ENCODE measurements at places on chromosomes 13 and 19. TPM values are rescaled to one million over a fixed set of nuclear protein-coding genes. Genes with fewer than 3 reads are reported as not detected.

- peak; percentile 94 for ATAC-seq
Measured at GRCh38 chr13:100588331-100589177, at the start of gene GGACT. TSS of gene GGACT (minus strand) at chr13:100588789. CDS start at chr13:100532591, 56,198 bp downstream.

DNA sequence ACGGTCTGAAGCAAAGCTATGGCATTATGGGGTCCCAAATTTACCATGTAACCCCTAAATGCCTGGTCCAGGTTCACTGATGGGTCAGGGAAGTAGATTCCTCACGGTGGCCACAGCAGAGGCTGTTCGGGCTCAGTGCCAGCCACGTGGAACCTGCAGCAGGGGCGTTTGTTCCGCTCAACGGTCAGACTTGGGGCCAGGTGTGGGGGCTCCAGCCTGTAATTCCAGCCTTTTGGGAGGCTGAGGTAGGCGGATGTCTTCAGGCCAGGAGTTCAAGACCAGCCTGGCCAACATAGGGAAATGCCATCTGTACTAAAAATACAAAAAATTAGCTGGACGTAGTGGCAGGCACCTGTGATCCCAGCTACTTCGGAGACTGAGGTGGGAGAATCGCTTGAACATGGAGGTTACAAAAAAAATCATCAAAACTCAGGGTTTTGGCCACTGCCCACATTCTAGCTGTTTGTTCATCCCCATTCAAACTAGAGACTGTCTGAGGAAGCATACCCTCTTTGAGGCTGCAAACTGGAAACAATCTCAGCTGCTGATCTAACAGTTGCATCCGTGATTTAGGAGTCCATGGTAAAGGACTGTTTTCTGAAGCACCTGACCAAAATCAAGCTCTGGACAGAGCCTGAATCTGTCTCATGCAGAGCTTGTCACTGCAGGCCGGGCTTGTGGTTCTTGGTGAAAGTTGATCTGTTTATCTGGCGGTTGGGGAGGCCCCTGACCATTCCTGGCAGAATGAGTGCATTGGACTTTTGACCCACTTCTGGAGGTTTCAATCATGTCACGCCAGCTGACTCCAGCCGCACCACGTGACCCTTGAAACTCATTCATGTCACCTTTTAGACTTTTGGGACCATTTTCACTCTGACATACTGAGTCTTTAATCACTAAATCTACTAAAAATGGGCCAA lies 30.2 kb upstream of the ZNF331 start:
- ATAC-seq, result no peak

DNA sequence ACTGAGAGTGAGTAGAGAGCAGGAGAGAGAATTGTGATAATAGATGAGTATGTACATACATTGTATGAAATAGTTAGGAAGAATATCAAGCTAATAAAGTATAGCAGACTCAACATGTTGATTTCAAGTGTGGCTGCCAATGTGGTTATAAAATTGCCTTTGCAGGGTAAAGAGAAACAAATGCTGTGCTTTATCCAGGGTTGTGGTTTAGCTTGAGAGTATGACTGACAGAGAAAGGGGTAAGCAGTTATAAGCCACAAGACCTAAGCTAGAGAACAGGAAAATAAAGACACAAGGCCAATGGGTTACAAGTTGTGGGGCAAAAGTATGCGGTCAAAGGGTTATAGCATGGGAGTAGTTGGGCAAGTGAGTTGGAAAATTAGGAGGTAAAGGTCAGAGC lies 1217.5 kb downstream of the DIAPH3 start:
- no peak for ATAC-seq

GRCh38 chr19:44814517-44814916 lies 5.6 kb downstream of the BCAM start:
- ATAC-seq, result no peak

DNA sequence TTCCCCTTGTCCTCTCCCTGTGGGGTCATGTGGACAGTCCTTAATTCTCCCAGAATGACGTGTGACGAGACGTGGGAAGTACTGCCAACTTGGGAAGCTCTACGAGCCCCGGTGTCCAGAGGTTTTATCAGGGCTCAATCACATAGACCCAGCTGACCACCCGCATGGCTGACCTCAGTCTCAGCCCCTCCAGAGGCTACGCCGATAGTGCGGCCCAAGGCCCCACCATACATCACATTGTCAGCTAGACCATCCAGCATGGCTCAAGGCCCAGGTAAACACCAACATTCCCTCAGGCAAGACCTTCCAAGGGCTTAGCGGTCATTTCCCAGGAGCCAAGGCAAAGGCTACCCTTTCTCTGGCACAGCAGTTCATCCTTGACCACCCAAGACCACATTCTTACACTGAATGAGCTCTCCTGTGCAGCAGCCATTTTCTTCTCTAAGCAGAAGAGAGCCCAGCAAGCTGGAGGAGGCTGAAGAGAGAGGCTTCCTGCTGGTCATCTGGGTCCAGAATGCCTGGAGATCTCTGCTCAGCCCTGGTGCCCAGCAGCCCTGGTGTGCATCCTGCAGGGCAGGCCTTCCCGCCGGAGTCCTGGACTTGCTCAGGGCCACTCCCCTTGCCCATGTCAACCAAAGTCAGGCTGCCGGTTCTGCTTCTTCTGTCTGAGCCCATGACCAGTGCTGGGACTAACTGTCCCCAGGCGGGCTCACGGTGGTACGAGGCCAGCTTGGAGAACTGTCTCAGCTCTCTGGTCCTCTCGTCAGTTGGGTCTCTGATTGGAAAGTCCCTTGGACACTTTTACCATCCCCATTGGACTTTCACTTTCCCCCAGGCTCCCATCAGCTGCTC lies 7.9 kb upstream of the F10 start:
- no peak for ATAC-seq

- ATAC-seq, result peak; percentile 24
Measured at GRCh38 chr19:11067356-11068113, 21.7 kb upstream of the LDLR start.

DNA sequence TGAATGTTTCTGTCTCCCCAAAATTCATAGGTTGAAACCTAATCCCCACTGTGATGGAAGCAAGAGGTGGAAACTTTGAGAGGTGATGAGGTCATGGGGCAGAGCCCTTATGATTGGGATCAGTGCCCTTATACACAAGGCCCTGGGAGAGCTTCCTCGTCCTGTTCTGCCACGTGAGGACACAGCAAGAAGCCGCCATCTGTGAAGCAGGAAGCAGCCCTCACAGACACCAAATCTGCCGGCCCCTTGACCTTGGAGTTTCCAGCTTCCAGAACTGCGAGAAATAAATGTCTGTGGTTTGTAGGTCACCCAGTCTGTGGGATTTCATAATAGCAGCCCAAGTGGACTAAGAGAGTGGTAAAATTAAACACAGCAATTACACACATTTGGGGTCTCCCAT lies 737.4 kb downstream of the UQCRFS1 start:
- no peak for ATAC-seq

- ATAC-seq, result no peak
Measured at GRCh38 chr19:55082020-55082851, 6.6 kb downstream of the EPS8L1 start.

GRCh38 chr19:21101521-21102242 lies 19.7 kb downstream of the ZNF714 start:
- ATAC-seq, result peak; percentile 51

GRCh38 chr19:14686411-14686810 lies 3.4 kb upstream of the ZNF333 start:
- ATAC-seq, result no peak

DNA sequence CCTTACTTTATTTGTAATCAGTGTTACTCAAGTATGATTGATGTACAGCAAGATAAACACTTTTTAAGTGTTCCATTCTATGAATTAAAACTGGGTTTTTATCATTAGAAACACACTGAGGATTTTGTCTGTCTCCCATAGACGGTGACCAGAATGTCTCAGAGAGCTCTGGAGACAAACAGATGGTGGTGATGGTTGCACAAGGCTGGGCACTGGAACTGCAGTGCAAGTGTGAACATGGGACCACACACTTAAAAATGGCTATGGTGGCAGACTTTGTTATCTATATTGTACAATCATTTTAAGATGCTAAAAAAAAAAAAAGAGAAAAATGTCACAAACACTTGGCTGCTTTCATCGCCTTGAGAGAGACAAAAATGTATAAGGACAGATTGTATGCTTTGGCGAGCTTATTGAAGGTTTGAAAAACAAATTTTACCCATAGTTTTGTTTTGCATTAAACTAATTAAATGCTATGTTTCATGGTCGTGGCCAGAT lies 273.0 kb downstream of the SHISA2 start:
- ATAC-seq, result no peak

The SSBP4 gene
- 60.2 TPM for total RNA-seq

Measured in motor neuron (in vitro differentiated cells).